RPMI7951 (cell line): ENCODE measurements at places on chromosomes 2 and 18. TPM values are rescaled to one million over a fixed set of nuclear protein-coding genes. Genes with fewer than 3 reads are reported as not detected.

- peak; percentile 11 for DNase-seq
Observed at GRCh38 chr2:238998801-238999200, 150.9 kb downstream of the TWIST2 start.

DNA sequence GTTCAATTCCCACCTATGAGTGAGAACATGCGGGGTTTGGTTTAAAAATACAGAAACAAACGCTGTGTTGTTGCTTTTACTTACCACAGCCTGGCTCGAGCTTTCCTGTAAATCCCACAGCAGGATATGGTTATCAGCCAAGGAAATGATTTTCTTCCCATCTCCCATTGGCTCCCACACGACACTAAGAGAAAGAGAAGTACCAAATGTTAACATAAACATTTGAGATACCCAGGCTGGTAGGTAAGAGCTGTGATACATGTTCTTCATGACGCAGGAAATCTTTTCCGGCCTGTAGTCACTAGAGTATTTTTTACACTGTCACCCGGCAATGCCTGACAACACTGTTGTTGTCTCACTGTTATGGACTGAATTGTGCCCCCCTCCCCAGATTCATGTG, 163.6 kb downstream of the EIPR1 start:
- no peak for DNase-seq

DNA sequence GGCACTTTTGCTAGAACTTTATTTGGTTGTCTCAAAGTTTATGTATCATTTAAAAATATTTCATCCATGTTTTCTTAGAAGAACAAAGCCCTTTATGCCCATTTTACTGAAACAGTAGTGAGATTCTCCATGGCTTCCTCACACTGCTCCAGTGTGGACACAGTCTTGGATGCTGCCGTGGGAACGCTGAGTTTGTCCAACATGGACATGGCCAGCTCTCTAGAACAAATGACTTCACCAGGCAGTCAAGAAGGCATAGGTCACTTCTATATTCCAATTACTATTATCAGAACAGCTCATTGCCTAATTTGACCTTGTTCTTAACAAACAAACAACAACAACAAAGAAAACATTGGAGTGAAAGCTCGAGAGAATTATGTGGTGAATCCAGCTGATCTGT, 414.1 kb upstream of the ID2 start:
- no peak for DNase-seq

The TRIB2 gene
- 132 and 150 TPM in 2 replicates for total RNA-seq

- DNase-seq, result no peak
Observed at GRCh38 chr2:41775366-41776025, 272.3 kb upstream of the PKDCC start.

- no peak for DNase-seq
Observed at GRCh38 chr18:74153377-74153776, 5.1 kb downstream of the TIMM21 start.

DNA sequence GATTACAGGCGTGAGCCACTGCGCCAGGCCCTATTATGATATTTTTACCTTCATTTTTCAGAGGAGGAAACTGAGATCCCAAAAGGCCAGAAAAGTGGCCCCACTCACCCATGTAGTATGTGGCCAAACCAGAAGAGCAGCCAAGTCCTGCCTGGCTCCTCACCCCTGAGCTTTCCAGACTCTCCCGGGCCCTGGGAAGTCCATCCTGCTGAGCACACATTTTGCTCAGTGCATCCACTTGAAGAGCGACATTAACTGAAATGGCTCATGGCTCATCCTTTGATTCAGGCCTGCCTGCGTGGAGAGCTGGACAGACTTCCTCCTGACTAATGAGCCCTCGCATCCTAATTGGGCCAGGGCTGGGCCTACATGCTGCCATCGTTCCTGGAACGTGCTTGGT, 9.5 kb upstream of the NGEF start:
- no peak for DNase-seq
